Stimulated activated CD8-positive, alpha-beta memory T cell treated with anti-CD3 and anti-CD28 coated beads, Interleukin-12 subunit alpha, Interleukin-12 subunit beta, amount 100 ng/mL, for 1 hour (primary cell): ENCODE measurements at places on chromosomes 16 and 17.

DNA sequence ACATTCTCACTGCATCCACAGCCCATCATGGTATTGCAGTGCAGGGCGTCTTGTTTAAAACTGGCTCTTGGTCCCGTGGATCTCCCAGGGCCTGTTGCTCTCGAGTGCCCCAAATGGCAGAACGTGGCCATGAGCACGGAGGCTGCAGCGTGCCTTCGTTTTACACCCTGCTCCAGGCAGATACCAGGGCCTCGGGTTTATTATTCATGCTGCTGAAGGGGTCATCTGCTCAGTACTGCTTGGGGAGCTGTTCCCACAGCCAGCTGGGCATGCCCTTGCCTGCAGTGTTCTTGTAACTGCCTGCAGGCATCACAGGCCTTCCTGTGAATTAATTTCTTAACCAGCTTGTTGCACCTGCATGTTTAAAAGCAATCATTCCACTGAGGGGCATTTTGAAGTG lies 129.7 kb upstream of the CHMP6 start:
- DNase-seq: no peak

DNA sequence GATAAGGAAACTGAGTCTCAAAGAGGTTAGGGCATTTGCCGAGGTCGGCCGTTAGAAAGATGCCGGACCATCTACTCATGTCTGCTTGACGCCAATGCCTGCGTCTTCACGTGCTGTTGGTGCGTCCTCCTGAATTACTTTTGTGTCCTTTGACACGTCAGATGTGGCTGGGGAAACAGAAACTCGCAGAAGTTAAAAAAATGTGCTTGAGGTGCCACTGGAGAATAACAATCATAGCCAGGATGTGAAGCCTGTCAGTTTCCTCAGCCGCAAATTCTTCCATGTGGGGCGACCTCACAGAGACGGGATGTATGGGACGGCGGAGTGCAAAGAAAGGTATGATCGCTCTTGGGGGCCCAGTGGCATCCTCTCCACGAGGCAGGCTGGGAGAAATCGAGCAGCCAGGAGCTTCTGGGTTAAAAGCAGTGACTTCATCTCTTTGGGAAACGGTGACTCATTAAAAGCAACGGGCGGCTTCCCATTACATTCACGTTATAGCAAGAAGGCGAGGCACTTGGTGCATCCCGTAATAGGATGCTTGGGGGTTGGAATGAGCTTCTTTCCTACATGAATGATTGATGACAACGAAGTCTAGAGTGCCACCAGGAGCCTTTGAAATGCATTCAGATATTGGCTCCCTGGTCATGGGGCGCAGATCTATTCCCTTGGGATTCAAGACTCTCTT lies 67.8 kb downstream of the BMERB1 start:
- DNase-seq: no peak

DNA sequence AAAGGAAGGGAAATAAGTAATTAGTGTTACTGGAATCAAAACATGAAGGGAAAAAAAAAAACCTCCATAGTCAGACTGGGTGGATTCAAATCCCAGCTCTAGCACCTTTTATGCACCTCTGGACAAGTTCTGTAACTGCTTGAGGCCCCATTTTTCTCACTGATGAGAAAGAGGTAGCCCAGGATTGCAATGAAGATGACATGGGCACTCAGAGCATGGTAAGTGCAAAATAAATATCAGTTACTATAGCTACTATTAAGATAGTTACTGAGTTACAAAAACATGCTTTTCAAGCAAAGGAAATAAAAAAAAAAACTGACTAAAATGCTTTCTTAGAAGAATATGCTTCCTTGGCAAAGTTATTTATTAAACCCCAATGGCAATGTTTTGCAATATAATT lies 58.8 kb downstream of the CEP95 start:
- no peak for DNase-seq

DNA sequence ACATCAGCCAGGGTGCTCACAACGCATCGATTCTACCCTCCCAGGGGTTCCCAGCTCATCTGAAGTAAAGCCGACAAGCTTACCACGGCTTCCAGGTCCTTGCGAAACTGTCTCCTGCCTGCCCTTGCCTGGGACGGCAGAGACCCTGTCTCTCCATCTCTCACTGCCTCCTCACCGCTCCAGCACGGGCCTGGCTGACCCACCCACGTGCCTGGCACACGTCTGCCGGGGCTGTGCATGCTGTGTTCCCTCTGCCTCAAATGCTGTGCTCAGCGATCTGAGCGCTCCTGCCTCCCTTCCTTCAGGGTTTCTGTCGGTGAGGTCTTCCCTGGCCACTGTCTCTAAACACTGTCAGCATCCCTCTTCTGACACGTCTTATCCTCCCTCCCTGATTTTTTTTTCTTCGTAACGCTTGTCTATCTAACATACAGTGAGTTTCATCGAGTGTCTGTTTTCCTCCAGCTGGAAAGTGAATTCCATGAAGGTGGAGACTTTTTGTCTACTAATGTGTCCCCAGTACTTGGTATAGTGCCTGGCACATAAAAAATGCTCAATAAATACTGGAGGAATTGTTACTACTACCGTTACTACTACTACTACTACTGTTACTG lies 208.4 kb downstream of the IRF8 start:
- DNase-seq: no peak

DNA sequence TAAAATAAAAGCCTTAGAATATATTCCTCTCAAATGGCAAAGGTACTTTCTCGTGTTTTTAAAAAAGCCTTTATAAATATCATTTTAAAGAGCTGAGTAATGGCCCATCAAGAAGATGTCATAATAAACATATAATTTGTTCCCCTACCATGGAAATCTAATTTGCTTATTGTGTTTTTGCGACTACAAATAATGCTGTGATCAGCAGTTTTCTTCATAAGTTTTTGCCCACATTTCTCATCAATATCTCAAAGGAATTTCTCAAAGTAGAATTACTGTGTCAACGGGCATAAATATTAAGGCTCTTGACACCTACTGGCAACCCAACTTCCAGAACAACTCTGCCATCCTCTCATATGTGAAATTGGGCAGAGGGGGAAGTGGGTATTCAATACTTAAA lies 17.5 kb downstream of the ZNF18 start:
- no peak for DNase-seq

DNA sequence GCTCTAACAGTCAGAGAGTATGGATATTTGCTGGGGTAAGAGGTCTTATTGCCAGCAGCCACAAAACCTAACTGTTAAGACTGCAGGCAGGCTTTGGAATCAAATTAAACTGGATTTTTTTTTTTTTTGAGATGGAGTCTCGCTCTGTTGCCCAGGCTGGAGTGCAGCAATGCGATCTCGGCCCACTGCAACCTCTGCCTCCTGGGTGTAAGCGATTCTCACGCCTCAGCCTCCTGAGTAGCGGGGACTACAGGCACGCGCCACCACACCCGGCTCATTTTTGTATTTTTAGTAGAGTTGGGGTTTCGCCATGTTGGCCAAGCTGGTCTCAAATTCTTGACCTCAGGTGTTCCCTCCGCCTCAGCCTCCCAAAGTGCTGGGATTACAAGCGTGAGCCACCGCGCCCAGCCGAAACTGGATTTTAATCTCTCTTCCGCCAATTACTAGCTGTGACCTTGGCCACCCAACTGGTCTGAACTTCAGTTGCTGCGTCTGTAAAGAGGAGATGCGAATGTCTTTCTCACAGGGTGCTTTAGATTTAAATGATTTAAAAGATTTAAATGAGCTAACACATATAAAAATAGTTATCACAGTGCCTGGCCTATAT lies 842 bp downstream of the MRPL10 start:
- no peak for DNase-seq

DNA sequence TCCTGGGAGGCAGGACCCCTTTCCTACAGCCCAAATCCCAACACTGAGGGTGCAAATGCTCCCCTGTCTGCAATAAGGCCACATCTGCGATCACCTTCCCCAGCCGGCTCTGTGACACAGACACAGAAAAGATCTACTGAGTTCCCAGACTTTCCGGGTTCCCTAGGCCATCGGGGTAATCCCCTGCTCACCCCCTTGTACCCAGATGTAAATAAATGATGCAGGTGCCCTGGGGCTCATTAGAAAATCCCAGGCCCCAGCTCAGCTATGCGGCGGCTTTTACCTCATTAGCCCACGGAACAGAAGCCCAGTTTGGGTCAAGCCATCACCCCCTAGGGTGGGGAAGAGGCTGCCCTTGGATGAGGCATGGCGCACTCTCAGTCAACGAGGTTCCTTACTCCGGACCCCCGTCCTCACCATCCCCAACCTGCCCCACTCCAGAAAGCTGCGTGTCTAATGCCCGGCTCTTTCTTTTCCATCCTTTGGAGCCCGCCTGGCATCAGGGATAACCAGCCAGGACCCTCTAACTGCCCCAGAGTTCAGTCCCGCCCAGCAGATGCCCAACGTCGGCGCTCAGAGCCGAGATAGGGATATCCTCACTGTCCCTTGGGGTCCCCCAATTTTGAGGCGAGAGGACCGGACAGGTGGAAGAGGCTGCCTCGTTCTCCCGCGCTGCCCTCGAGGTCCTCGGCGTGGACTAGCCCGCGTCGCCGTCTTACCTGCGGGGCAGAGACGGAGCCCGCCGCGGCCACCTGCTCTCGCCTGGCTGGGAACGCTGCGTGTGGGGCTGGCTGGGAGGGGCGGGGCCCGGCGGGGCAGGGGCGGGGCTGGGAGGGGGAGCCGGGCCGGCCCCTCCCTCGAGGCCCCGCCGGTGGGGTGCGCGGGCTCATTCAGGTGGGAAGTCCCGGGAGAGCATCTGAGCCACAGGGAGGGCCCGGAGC lies at the start of gene ZNF385C:
ZNF385C (minus strand) TSS at position 783 of the 941 bp plus-strand sequence. CDS start 35,417 bp downstream, outside the sequence.
- peak; percentile 13 for DNase-seq

- no peak for DNase-seq
These were observed 27.8 kb downstream of the TMEM92 start for GRCh38 chr17:50301891-50302584.

GRCh38 chr16:82005027-82005830 lies 6.0 kb downstream of the SDR42E1 start:
- no peak for DNase-seq

- DNase-seq: no peak
These were observed 9.9 kb downstream of the HEXIM2 start for GRCh38 chr17:45171338-45172231.

- no peak for DNase-seq
These were observed 7.8 kb downstream of the NTN1 start for GRCh38 chr17:9028988-9029570.

DNA sequence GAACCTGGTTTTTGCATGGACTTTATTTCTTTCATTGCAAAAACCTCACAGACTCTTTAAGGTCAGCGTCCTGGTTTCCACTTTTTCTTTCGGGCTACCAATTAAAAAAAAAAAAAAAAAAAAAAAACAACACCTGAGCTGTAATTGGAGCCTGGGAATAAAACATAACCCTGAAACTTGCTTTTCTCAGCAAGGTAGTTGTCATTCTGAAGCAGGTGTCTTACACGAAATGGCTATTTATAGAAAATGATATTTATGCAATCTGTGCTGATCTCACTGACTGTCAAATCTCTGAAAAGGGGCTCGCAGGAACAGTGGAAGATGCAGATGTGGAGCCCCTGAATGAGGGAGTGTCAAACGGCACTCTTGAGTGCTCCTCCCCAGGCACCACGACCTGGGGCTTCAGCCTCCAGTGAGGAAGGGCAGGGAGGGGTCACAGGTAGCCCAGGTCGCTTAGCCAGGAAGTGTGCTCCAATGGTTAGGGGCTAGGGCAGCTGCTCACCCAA lies 10.4 kb upstream of the COTL1 start:
- DNase-seq: no peak

DNA sequence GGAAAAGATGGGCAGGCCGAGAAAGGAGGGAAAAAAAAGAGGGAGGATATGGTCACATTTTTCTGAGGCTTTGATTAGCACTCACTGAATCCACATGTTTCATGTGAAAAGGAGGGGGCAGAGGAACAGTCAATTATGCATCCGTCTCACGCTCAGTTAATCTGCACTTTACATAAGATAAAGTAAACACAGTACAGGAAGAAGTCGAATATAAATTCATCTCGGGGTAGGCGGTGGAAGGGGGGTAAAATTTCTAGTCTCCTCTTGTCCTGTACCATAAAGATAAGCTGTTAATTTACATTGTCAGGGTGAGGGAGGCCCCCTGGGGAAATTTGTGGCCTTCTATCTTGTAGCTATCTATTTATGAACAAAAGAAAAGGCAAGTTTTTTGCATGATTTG lies 73.1 kb upstream of the CES5A start:
- no peak for DNase-seq

- no peak for DNase-seq
These were observed 33.7 kb downstream of the TEKT3 start for GRCh38 chr17:15307710-15308111.

GRCh38 chr17:62931101-62931500 lies 34.9 kb upstream of the TANC2 start:
- no peak for DNase-seq

DNA sequence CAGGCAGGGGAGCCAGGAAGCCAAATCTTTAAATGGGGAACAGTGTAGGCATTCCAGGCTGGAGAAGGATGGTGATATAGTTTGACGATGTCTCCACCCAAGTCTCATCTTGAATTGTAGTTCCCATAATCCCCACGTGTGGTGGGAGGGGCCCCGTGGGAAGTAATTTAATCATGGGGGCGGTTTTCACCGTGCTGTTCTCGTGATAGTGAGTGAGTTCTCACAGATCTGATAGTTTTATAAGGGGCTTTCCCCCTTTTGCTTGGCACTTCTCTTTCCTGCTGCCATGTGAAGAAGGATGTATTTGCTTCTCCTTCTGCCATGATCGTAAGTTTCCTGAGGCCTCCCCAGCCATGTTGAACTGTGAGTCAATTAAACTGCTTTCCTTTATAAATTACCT lies 28.8 kb downstream of the GINS3 start:
- DNase-seq: no peak

DNA sequence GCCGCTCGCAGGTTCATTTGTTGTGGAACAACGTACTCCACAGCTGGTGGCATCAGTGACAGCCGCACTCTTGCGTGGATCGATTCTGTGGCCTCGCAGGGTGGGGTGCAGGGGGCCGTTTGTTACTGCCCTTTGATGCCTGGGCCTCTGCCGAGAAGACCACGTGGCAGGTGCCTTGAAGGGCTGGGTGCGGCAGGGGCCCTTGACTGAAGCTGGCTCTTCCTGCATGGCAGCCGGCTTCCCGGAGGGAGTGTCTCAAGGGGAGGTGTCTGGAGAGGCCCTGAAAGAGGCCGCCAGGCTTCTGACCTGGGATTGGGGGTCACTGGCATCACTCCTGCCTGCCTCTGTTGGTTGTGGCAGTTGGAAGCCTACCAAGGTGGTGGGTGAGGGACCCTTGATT lies 43.8 kb downstream of the TBCD start:
- DNase-seq: no peak

DNA sequence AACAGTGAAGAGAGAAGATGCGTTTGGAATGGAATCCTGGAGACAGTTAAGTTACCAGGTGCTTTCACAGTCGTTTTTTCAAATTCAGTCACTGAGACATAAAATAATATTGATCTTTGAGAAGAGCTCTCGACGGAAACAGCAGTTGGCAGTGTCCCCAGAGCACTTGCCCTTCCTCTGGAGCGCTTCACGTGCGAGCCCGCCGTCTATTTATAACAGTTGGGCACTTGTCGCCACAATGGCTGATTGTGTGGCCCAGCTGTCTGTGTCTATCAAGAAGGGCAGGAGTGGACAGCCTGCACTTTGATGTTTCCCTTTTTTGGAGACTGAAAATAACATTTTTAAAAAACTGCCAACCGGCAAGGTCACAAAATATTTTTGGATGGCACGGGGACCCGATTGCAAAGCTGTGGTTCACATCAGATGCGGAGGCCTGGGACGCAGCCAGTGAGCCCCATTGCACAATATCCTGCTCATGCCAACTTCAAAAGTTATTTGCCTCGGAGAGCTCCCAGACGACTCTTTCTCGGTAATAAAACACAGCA lies 62.9 kb downstream of the ADCY9 start:
- no peak for DNase-seq
